ENCODE measurements at places on chromosomes 6 and 20.

GRCh38 chr6:128807577-128807976 lies 75.4 kb upstream of the LAMA2 start:
- H3K27ac ChIP-seq: no peak overlapping the region
- no peaks in the 10 kb centered on the region for H3K4me1 ChIP-seq
- no peak overlapping the region for H3K4me3 ChIP-seq
- no peaks in the 10 kb centered on the region for H3K27me3 ChIP-seq

- no peak overlapping the region for H3K27ac ChIP-seq
- DNase-seq: no peak
- H3K36me3 ChIP-seq: no peaks in the 10 kb centered on the region
- no peak overlapping the region for H3K4me3 ChIP-seq
- peaks cover 11% of the 10 kb centered on the region for H3K4me1 ChIP-seq
Measured at GRCh38 chr6:89050697-89051096, 29.9 kb upstream of the PNRC1 start.

GRCh38 chr6:159616456-159616855 lies 76.6 kb downstream of the SOD2 start:
- peaks cover 8% of the 10 kb centered on the region for H3K36me3 ChIP-seq
- no peaks in the 10 kb centered on the region for H3K27me3 ChIP-seq
- DNase-seq: no peak
- no peaks in the 10 kb centered on the region for H3K4me1 ChIP-seq
- H3K4me3 ChIP-seq: no peak overlapping the region

GRCh38 chr20:50627747-50628146 lies 63.6 kb downstream of the RIPOR3 start:
- H3K27me3 ChIP-seq: no peaks in the 10 kb centered on the region
- H3K4me3 ChIP-seq: no peak overlapping the region
- DNase-seq: no peak

- H3K4me1 ChIP-seq: no peaks in the 10 kb centered on the region
- H3K36me3 ChIP-seq: no peaks in the 10 kb centered on the region
- H3K27me3 ChIP-seq: no peaks in the 10 kb centered on the region
- DNase-seq: no peak
- no peak overlapping the region for H3K4me3 ChIP-seq
Measured at GRCh38 chr6:48511378-48511777, 400.4 kb upstream of the PTCHD4 start.

GRCh38 chr6:31352683-31353383 lies 4.1 kb downstream of the HLA-B start:
- peaks cover 15% of the 10 kb centered on the region for H3K4me1 ChIP-seq
- no peaks in the 10 kb centered on the region for H3K36me3 ChIP-seq
- H3K4me3 ChIP-seq: no peak overlapping the region

GRCh38 chr6:29424575-29424974 lies 9.8 kb downstream of the OR12D1 start:
- H3K27ac ChIP-seq: no peak overlapping the region
- H3K27me3 ChIP-seq: no peaks in the 10 kb centered on the region
- H3K4me3 ChIP-seq: no peak overlapping the region
- no peaks in the 10 kb centered on the region for H3K4me1 ChIP-seq
- no peak for DNase-seq

GRCh38 chr6:17932330-17932852 lies 55.0 kb downstream of the KIF13A start:
- no peak overlapping the region for H3K27ac ChIP-seq
- no peak overlapping the region for H3K4me3 ChIP-seq
- DNase-seq: no peak
- no peaks in the 10 kb centered on the region for H3K27me3 ChIP-seq

GRCh38 chr6:16450821-16451220 lies 212.4 kb downstream of the GMPR start:
- no peak overlapping the region for H3K4me3 ChIP-seq
- no peaks in the 10 kb centered on the region for H3K27me3 ChIP-seq
- H3K4me1 ChIP-seq: peaks cover 7% of the 10 kb centered on the region
- no peaks in the 10 kb centered on the region for H3K36me3 ChIP-seq
- DNase-seq: no peak

DNA sequence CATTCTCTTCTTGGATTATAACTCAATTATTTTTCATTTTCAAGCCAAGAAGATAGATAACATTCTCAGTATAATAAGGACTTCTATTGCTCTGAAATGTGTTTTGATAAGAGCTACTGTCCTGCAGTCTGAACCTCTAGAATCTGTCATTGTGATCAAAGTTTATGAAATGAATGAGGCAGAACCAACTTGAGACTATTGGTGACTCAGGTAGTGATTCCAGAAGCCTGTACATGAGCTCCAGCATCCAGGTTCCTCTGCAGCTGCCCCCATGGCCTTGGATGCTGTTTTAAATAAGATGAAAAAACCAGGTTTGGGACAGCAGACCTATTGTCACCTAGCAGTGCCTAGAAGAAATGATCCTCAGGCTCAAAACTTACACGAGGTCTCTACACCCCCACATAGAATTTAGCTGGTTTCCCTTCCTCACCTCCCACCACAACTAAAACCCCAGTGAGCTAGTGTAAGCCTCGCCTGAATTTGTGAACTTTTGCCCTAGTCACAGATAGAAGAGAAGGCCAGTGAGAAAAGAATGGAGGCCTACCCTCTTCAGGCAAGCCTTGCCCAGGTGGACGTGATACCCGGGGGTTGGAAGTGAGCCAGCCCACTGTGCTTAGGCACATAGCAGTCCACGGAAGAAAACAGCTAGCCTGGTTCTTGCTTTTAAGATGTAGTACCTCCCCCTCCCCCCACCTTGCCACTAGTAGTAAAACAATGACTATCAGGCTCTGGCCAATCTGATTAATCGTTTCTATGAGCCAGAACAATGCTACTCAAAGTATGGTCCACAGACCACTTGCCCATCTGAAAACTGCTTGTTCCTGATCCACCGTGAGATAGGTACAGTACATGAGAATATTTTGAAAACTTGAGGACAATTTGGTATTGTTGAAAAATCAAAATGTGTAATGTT lies 73.0 kb upstream of the SYNJ2 start:
- H3K4me3 ChIP-seq: no peak overlapping the region
- H3K27me3 ChIP-seq: no peaks in the 10 kb centered on the region
- H3K27ac ChIP-seq: no peak overlapping the region
- no peaks in the 10 kb centered on the region for H3K4me1 ChIP-seq

- H3K27ac ChIP-seq: no peak overlapping the region
- no peaks in the 10 kb centered on the region for H3K27me3 ChIP-seq
- H3K4me1 ChIP-seq: peaks cover 1% of the 10 kb centered on the region
- no peak overlapping the region for H3K4me3 ChIP-seq
- no peaks in the 10 kb centered on the region for H3K36me3 ChIP-seq
- DNase-seq: peak; percentile 47
Measured at GRCh38 chr20:17854307-17854903, 114.2 kb downstream of the SNX5 start.

DNA sequence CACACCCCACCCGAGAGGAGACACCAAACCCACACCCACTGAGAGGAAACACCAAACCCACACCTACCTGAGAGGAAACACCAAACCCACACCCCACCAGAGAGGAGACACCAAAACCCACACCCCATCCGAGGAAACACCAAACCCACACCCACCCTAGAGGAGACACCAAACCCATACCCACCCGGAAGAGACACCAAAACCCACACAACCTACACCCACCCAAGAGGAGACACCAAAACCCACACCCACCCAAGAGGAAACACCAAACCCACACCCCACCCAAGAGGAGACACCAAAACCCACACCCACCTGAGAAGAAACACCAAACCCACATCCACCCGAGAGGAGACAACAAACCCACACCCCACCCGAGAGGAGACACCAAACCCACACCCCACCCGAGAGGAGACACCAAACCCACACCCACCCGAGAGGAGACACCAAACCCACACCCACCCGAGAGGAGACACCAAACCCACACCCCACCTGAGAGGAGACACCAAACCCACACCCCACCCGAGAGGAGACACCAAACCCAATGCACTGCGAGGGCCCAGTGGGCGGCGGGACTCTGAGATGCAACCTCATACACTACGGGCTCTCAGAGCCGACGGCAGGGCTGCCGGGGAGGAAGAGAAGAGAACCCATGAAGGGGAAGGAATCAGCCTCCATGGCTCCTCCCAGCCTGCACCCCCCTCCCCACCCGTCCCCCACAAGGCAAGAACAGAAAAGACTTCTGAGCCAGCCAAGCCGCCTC lies 83.3 kb downstream of the TAF4 start:
- H3K36me3 ChIP-seq: no peaks in the 10 kb centered on the region
- H3K27me3 ChIP-seq: no peaks in the 10 kb centered on the region
- no peaks in the 10 kb centered on the region for H3K4me1 ChIP-seq

Data from tibial nerve (tissue), 4 donors.